ENCODE measurements at places on chromosomes 5 and 9. TPM values are rescaled to one million over a fixed set of nuclear protein-coding genes. Genes with fewer than 3 reads are reported as not detected.

The GLRA1 gene
- polyA plus RNA-seq = not detected

The ZMYND19 gene
- 7.0 TPM for polyA plus RNA-seq

The PCDHGA1 gene
- polyA plus RNA-seq = not detected

GRCh38 chr9:122940454-122940748 is 419 bp upstream of the RABGAP1 start:
- DNase-seq = no peak

GRCh38 chr5:55800924-55801323 is 50.2 kb upstream of the IL31RA start:
- no peak for DNase-seq

Data from liver (tissue), 10 donors.